NCI-H1930 (cell line): ENCODE measurements at places on chromosomes 5 and 9.

DNA sequence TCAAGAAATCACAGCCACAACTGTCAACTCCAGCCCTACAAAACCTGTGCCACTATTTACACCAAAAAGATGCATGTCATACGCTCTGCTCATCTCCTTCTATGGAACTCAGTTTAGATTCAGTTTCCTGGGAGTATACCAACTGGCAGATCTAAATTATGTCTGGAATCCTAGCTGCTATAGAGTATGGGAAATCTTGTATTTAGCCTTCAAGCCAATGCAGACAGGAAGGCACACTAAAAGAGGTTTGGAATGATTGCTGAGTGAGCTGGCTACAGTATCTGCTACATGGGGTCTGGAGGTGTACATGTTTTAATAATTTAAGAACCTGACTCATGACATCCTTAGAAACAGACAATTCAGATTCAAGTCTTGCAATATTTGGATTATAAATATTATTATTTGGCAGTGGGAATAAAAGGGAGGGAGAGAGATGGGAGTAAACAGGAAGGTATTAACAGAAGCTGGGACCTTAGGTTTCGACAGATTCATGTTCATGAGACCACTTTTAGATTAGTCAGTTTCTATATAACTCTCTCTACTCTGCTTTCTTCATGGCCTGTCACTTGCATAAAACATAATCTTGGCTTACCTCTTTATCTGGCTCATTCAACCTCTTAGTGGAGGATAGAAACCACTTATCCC, 178.8 kb upstream of the HAPLN1 start:
- DNase-seq, result no peak

DNA sequence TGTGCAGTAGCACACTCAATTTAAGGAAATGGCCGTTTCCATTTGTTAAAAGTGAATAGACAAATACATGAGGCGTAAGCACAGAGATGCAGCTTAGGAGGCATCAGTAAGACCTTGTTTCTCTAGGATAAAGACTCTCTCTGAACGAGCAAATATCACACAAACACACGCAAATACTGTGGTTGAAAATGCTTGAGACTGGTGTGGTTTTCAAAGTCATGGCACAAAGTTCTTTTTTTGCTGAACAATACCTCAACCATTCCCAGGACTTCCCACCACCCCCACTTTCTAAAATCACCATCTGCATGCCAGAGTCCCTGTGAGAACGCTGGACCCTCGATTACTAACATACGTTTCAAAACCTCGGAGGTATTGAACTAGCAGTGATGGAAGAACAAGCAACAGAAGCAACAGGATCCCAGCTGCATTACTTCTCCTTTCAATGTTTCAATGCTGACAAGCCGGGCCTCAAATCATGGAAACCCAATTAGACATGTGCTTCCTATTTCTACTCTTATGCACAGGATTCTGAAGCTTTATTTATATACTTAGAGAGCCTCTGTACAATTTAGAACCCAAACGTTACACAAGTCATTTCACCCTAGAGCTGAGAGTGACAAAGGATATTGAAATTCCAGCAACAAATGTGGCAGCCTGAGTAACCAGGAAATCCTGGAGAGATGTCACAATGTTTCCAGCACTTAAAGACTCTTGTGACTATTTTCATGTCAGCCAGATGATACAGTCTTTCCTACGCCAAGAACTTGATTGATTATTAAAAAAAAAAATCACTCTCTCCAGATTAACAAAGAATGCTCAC, 63.9 kb downstream of the CDC14B start:
- DNase-seq, result no peak

DNA sequence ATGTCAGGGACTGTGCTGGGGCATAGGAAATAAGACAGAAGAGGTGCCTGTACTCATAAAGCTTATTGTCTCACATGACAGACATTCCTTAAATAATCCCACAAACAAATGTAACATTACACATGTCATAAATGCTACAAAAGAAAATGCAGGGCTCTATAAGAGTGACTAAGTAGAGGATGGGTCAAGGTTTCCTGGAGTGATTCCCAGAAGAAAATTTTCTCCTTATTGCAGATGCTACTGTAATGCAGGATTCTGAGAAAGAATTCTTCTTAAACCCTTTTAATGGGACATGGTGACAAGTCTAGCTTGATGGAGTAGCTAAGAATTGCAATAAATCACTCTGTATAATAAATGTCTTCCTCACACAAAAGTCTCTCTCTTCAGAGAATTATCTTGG, 55.7 kb downstream of the SH3TC2 start:
- no peak for DNase-seq

DNA sequence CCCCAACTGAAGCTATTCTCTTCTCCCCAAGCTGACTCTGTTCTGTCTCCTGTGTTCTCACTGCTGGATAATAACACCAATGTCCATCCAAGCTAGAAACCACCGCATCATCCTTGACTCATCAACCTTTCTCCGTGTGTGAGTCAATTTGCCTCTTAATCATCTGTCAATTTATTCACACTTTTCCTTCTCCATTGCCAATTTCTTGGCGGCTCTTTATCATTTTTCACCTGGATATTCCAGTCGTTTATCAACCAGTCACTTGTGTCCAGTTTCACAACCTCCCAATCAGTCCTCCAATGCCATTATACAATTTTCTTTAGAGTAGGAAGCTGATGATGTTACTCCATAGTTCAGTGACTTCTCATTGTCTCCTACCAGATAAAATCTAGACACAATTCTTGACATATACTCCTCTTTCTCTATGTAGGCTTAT, 45.4 kb upstream of the LIFR start:
- no peak for DNase-seq

DNA sequence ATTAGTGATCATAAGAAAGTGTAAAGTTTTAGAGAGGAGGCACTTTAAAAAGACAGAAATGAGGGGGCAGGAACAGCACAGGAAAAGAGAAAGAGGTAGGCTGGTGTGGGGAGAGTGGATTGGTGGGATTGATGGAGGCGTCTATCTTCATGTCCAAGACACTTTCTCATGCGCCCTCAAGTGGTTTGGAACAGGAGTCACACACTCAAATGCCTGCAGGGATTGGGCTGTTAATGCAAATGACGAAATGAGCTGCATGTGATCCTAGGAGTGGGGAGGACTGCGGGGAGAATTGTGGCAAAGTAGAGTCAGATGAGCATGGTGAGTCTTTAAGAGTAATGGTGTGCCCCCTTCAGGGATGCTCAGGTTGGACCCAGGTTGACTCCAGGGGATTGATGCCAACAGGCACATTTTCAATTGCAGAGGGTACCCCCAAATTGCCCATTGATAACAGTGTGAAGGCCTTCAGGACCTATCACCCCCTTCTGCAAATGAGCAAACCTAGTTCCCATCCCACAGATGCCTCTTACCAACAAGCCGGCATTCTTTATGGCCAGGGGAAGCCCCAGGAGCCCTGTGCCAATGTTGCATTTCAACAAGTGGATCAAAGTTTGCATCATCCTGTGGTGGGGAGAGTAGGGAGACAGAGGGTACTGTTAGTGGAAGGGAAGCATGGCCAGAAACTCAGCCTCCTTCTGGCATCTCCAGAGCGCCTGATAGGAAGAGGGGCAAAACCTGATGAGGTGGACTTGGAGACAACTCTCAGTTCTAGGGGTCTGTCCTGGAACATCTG, 5.3 kb downstream of the SLC36A3 start:
- peak; percentile 2 for DNase-seq
